Mammary epithelial cell (primary cell): ENCODE measurements at places on chromosomes 13 and 19. TPM values are rescaled to one million over a fixed set of nuclear protein-coding genes. Genes with fewer than 3 reads are reported as not detected.

Gene LRRC63
- total RNA-seq: not detected in 2 replicates

Gene CELF5
- 0.19 TPM in 1 of 2 replicates, not detected in the other for total RNA-seq

DNA sequence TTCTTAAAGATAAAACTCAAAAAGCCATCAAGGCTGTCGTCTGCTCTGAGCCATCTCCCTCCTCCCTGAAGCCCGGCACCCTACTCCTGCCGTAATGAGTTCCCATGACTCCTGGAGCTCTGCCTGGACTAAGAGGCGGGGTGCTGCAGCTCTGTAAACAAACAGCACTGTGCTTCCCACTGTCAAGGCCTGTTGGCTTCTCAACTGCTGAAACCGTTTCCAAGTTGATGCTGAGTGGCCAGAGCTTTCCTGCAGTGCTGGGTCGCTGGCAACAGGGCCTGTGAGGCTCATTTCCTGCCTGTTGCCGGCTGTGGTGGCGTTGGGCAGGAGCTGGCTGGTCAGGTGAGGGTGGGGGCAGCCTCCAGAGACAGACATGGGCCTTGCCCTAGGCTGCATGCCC is 26.7 kb upstream of the ISYNA1 start:
- no peak for DNase-seq

DNA sequence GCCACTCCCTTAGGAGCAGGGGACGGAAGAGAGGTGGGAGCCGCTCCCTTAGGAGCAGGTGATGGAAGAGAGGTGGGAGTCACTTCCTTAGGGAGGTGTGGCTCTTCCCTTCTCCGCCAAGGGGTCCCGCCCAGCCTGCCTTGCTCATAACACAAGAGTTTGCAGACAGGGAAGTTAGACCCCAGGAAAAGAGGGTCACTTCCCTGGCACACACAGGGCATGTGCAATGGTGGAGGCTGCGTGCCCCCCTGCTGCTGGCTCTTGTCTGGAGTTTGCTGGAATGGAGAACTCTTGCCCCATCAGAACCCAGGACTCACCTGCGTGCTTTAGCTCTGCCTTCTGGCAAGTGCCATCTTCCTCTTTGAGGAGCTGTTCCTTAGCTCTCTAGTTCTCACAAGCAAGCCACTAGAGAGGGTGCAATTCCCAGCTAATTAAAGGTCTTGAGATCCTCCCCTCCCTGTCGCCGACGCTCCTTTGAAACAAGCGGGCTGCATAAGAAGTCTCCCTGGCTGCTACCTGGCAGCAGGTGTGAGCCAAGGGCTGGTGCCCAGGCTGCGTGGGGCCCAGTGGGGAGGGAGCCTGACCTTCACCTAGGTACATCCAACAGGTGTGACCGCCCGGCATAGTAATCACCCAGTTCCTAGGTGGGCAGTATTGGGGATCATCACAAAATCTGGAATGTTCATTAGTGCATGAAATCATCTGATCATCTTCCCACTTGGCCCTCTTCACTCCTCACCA is 281.6 kb downstream of the ZNF536 start:
- no peak for DNase-seq

- DNase-seq: no peak
Measured at GRCh38 chr19:55373993-55374757, 2.5 kb upstream of the TMEM190 start.

GRCh38 chr13:66369666-66370065 is 860.5 kb downstream of the PCDH9 start:
- no peak for DNase-seq

GRCh38 chr19:28485292-28485691 is 727.7 kb downstream of the UQCRFS1 start:
- DNase-seq: no peak

GRCh38 chr19:15252398-15253018 is 20.3 kb upstream of the EPHX3 start:
- DNase-seq: no peak

GRCh38 chr19:44951179-44952159 is 3.7 kb upstream of the CLPTM1 start:
- peak; percentile 53 for DNase-seq
